ENCODE measurements at places on chromosomes 1 and 21.
A peak's percentile ranks its signal among the peaks of the same experiment; 100 is the strongest.

DNA sequence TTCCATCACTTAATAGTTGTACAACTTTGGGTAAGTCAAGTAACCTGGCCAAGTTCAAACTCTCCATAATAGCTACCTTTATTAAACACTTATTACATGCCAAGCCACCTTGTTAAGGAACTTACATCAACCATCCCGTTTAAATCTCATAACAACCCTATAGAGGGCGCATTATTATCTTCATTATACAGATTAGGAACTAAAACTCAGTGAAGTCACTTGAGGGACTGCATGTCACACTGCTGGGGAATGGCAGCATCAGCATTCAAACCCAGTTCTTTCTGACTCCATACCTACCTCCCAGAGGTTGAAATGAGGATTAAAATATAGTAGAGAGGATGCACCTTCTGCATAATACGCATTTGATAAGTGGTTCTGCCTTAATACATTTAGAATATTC lies 47.1 kb upstream of the PLA2G2C start:
- peak; percentile 40 for DNase-seq

GRCh38 chr1:73839922-73840321 lies 358.1 kb downstream of the LRRIQ3 start:
- DNase-seq: no peak

- DNase-seq: peak; percentile 58
These were observed 1.0 kb upstream of the EFNA1 start for GRCh38 chr1:155126556-155127104.

DNA sequence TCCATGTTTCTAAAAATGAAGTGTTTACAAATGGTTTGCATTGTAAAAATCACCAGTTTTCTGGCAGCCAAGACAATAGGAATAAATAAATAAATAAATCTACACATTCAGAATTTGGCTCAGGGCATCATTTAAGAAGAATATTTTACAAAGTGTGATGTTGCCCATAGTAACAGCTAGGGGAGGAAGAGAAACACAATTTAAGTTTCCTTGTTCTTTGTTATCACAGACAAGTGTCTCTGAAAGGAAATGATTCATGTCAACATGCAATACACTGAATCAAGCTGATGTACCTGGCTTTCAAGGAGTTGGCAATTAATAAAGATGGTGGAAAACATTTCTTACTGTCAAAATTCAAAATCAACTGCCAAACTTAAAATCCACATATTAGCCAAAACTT lies 74.7 kb downstream of the LHX8 start:
- DNase-seq: no peak
